ENCODE measurements at places on chromosomes 4 and X. TPM values are rescaled to one million over a fixed set of nuclear protein-coding genes. Genes with fewer than 3 reads are reported as not detected.

Gene TRAM1L1
- 2.9 TPM for total RNA-seq

DNA sequence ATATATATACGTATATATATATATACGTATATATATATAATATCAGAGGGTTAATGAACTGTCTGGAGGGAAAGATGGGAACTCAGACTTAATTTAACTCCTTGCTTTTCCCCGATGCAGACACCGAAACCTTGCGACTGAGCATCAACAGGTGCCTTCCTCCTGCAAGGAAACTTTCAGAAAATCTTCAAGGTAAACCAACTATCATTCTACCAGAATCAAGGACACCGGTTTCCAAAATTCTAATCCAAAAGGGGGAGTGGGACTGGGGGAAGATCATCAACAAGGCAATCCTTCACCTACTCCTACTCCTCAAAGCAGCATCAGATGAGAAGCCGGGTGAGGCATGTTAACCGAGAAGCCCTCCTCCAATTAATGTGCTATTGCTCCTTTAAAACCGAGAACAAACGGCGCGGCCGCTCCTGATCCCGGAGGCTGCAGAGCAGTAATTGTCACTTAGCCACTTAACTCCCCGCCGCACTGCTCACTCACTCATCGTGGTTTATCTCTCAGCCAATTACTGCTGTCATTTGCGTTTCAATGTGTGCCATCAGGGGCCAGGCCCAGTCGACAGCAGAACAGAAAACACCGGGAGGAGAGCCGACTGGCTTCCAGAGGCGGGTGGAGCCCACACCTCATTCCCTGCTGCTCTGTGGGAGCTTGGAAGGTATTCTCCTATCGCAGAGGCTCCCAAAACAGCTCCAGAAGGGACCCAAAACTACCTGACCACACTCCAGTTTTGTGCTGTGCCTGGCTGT, 61.7 kb downstream of the MAML3 start:
- H3K36me3 ChIP-seq: no peaks in the 10 kb centered on the region
- H3K27ac ChIP-seq: peak overlapping the region; percentile 80
- DNase-seq: peak; percentile 39
- no peaks in the 10 kb centered on the region for H3K27me3 ChIP-seq
- no peak overlapping the region for H3K4me3 ChIP-seq
- peaks cover 44% of the 10 kb centered on the region for H3K4me1 ChIP-seq

DNA sequence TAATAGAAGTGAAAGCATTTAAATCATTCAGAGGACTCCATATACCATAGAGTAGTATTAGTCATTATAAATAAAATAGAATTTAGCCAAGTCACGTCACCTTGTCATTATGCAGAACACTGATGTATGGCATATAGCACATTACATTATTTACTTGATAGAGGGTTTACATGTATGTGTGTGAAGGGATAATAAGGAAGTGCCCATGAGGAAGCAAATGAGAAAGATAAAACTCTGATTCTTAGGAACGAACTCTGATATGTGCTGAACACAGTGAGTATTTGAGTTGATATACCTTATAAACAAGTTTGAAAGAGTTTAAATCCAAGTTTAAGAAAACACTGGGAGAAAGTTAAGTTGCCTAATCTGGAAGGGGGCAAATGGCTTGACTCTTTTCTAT, 160.5 kb upstream of the NDST3 start:
- no peak overlapping the region for H3K27ac ChIP-seq
- H3K4me1 ChIP-seq: no peaks in the 10 kb centered on the region
- H3K4me3 ChIP-seq: no peak overlapping the region
- H3K36me3 ChIP-seq: no peaks in the 10 kb centered on the region

DNA sequence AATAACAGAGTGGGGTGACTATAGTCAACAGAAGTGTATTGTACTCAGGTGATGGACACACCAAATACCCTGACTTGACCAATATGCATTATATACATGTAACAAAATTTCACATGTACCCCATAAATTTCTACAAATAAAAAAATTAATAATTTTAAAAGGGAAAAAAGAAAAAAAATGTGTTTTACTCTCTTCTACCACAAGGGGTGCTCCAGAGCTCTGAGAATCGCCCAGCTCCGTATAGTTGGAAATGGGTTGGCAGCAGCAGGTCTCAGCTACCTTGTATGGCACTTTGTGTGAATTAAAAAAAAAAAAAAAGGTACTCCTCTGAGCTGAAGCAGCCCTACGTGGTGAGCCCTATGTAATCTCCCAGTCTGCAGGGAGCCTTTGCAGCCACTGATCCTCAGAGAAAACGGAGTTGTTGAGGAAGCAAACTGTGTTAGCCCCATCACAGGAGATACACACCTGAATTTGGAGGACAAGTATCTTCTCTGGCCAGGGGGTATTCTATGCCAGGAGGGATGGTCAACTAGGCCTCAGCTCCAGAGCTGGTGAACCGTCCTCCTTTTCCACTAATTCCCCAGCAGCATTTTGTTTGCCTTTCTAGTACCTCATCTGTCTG, 17.2 kb upstream of the POLA1 start:
- no peak overlapping the region for H3K4me3 ChIP-seq
- H3K27me3 ChIP-seq: no peaks in the 10 kb centered on the region
- H3K4me1 ChIP-seq: no peaks in the 10 kb centered on the region
- H3K27ac ChIP-seq: no peak overlapping the region

- no peak overlapping the region for H3K27ac ChIP-seq
- H3K27me3 ChIP-seq: no peaks in the 10 kb centered on the region
- no peak for DNase-seq
- H3K36me3 ChIP-seq: no peaks in the 10 kb centered on the region
These were observed 319.1 kb downstream of the RAPGEF2 start for GRCh38 chr4:159422019-159422418.

Gene SSX2B
- not detected for total RNA-seq

Gene KIAA1210
- total RNA-seq: not detected

DNA sequence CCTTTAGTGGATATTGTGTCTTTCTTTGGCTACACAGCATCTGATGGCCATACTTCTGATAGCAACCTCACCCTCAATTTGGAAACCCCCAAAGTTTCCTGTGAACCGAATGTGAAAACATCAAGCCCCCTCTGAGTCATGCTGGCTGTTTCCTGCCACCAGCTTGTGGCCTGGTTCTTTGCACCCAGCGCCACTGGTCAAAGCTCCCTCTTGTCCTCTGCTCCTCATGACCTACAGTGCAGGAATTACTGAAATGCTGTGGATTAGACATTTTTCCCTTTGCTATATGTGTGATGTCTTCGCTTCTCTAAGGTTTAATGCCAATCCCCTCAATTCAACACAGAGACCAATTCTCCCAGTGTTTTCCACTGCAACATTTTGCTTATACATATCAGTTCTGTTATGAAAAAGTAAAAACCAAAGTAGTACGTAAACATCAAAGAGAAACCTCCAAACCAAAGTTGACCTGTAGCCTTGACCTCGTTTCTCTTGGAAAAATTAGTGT, 224.0 kb upstream of the TENM3 start:
- H3K27ac ChIP-seq: no peak overlapping the region
- H3K27me3 ChIP-seq: no peaks in the 10 kb centered on the region
- no peak for DNase-seq
- no peak overlapping the region for H3K4me3 ChIP-seq
- H3K4me1 ChIP-seq: no peaks in the 10 kb centered on the region

Gene TREX2
- 3.2 TPM for total RNA-seq

DNA sequence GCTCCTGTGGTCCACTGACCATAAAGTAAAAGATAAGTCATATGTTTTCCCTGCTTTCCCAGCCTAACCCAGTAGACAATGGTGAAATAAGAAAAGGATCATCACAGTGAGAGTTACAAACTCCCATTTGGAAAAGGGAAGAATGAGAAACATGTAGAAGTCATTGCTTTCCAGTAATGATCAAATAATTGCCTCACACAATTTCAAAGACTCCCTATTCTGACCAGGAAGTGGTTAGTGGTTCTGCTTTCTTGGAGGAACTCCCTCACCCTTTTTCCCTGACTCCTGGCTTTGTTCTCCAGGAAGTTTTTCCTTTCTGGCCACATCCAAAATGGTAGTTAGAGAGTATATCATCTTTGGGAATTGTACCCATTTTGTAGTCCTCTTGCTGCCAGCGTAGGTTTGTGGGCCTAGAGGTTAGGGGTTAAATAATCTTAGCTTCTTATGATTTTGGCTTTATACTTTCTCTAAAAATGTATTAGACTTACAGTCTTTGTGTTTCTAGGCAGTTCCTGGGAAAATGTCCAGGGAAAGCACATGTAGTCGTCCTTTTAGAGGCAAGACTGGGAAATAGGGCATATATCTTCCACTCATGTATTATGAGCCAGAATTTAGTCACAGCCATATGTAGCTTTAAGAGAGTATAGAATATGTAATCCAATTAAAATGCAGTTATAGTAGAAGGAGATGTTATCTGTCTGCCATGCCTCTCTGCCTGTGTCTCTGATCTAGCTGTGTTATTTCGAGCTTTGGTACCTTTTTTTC, 10.5 kb downstream of the VAMP7 start:
- no peak for DNase-seq
- H3K4me1 ChIP-seq: peaks cover 5% of the 10 kb centered on the region
- no peaks in the 10 kb centered on the region for H3K36me3 ChIP-seq

Gene ZMAT1
- 21.4 TPM for total RNA-seq

Gene CLDN22
- total RNA-seq: not detected

Gene GIMD1
- total RNA-seq: not detected

GRCh38 chrX:150544222-150544787, 24.1 kb upstream of the MTM1 start:
- H3K27me3 ChIP-seq: no peaks in the 10 kb centered on the region
- peaks cover 35% of the 10 kb centered on the region for H3K4me1 ChIP-seq
- no peak overlapping the region for H3K4me3 ChIP-seq
- no peak for DNase-seq
